Cerebellar cortex (tissue), 1 donor: ENCODE measurements at places on chromosomes 6 and 20.
A peak's percentile ranks its signal among the peaks of the same experiment; 100 is the strongest.

DNA sequence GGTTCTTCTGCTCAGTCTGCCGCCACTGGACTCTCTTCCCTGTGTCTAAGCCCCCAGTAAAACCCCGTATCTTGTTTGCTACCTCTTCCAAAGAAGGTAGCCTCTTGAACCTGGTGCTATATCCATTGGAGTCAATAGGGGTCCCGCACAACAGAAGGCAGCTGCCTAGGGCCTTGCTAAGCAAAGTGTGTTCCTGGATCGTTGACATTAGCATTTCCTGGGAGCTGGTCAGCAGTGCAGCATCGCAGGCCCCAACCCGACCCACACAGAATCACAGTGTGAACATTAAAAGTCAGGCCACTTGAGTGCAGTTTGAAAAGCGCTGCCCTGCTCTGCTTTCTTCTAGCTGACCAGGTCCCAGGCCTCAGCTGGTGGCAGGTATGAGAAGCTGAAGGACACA lies 2.9 kb downstream of the ADA start:
- DNase-seq, result no peak

- DNase-seq, result no peak
Measured at GRCh38 chr20:23744817-23745216, 5.9 kb downstream of the CST1 start.

GRCh38 chr6:89007209-89008000 lies 44.0 kb upstream of the RNGTT start:
- no peak for DNase-seq

- no peak for DNase-seq
Measured at GRCh38 chr20:37992802-37993409, 40.4 kb downstream of the TTI1 start.

GRCh38 chr20:36462440-36463211 lies 78.7 kb upstream of the MYL9 start:
- DNase-seq, result peak; percentile 41

DNA sequence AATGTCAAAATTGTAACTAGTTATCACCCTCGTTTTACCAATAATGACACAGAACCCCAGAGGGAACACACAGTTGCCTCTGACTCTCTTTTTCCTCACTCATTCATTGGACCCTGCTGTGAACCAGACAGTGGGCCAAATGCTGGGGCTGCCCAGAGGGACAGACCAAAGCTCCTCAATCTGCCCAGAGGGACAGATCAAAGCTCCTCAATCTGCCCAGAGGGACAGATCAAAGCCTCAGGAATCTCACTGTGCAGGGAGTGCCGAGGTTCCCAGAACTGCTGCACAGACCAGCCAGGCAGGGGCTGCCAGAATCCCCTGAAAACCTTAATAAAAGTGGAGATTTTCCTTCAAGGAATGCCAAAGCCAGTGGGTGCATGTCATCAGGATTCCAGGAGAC lies 179.1 kb downstream of the SOD2 start:
- DNase-seq, result no peak

GRCh38 chr6:38871741-38872568 lies 156.8 kb downstream of the DNAH8 start:
- DNase-seq, result peak; percentile 42

DNA sequence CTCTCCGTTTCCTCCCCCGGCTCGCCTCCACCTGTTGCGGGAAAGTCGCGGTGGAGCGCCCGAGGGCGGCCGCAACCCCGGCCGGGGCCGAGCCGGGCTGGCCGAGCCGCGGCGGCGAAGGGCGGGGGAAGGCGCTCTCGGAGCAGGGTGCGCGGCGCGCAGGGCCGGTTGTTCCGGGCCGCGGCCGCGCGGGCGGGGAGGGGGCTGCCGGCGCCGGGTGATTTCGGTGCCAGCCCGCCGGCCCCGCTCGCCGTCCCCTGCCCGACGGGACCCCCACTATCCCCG lies 235 bp downstream of the MAP7 start:
- no peak for DNase-seq

DNA sequence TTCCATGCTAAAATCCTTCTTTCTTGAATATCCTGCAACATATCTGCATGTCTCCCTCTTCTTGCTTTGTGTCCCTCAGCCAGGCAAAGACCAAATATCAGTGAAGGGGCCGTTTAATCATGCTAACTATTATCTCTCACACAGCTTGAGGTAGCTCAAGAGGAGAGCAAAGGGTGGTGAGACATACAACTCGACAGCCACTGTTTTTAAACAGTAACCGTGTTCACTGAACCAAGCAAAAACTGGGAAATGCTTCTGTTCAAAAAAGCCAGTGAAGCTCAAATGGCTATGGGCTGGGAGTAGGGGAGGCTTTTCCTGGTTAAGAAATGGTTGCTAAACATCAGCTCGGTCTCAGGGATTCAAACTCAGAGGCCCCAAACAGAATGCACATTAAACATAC lies 83.4 kb downstream of the MAP7 start:
- DNase-seq, result no peak

DNA sequence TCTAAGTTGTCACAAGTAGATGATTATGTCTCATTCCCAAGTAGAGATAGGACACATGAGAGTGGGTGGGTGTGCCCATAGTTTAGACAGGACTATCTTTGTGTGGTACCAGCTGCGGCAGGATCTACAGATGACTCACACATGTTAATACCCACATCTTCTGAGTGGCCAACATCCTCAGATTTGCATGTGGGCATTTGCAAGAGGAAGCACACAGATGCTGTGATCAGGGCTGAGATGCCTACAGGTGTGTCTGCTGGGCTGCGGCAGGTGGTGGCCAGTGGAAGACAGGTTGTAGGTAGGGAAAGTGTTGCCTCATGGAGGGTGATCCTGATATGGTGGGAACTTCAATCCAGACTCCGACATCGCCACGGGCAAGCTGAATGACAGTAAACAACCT lies 50.8 kb downstream of the UTRN start:
- no peak for DNase-seq

- peak; percentile 71 for DNase-seq
Measured at GRCh38 chr6:25889877-25890853, 16.1 kb upstream of the SLC17A3 start.

GRCh38 chr20:35831029-35831428 lies 59.2 kb downstream of the PHF20 start:
- DNase-seq, result no peak

DNA sequence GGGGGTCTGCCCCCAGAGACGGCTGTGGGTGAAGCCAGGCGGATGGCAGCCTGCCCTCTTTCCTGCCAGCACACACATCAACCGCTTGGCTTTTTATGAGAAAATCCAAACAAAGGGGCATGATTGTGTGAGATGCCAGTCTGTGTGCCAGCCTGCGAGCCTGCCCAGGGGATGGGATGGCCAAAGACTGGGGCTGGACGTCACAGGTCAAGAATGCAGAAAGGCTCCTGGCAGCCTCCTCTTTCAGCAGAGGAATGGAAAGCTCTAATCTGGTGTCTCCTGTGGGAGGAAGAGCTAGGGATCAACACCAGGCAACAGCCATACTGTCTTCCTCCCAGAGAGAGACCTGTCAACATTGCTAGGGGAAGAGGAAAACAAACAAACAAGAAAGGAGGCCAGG lies 15.8 kb downstream of the TUBB2B start:
- DNase-seq, result no peak

- no peak for DNase-seq
Measured at GRCh38 chr20:47875297-47876025, 90.2 kb upstream of the SULF2 start.

DNA sequence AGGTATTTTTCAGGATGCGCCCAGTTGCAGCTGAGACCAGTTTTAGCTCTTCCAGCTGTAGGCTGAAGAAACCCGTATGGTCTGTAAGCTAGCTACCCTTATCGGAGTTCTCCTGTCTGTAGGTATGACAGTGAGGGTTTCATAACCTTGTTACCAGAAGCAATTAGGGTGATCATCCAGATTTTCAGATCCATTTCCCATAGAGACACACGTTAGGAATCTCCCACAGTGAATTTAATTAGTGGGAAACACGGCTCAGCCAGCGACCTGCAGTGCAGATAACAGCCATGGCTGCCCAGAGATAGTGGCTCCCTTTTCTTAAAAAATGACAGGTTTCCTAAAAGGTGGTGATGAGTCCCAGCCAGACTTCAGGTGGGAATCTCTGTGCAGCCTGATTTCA lies 111.1 kb downstream of the BTBD3 start:
- peak; percentile 46 for DNase-seq

- no peak for DNase-seq
Measured at GRCh38 chr20:7798176-7798575, 142.1 kb downstream of the HAO1 start.

- no peak for DNase-seq
Measured at GRCh38 chr6:137894779-137895385, 27.8 kb downstream of the TNFAIP3 start.

DNA sequence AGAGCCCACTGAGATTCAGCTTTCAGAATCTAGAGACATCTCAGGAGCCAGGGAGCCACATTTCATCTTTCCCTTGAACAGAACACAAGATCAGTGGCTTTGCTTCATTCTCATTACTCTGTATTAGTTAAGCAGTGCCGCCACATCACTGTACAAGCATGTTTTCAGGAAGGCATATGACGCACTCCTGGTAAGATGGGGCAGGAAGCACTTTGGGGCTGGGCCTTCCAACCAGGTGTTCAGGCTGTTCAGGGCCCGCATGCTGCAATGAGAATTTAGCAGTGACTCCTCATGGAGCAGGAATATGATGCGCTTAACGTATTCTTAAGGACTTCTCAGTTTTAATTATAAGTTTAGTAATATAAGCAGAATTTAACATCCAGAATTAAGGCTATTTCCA lies 29.7 kb upstream of the GNRH2 start:
- no peak for DNase-seq

GRCh38 chr6:86477500-86478148 lies 459.7 kb upstream of the HTR1E start:
- no peak for DNase-seq

GRCh38 chr6:81216668-81217067 lies 535.8 kb downstream of the TENT5A start:
- DNase-seq, result no peak

GRCh38 chr6:163318071-163318786 lies 96.3 kb upstream of the QKI start:
- DNase-seq, result no peak

GRCh38 chr6:1091900-1092299 lies 220.0 kb upstream of the FOXQ1 start:
- no peak for DNase-seq

DNA sequence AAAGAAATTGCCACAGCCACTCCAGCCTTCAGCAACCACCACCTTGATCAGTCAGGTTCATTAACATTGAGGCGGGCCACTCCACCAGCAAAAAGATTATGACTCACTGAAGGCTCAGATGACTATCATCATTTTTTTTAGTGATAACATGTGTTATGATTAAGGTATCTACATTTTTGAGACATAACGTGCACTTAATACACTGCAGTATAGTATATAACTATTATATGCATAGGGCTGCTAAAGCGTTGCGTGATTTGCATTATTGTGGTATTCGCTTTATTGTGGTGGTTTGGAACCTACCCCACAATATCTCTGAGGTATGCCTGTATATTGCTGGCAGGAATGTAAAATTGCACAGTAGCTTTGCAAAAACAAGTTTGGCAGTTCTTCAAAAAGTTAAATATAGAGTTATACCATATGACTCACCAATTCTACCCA lies 6.8 kb upstream of the RIPK1 start:
- no peak for DNase-seq

DNA sequence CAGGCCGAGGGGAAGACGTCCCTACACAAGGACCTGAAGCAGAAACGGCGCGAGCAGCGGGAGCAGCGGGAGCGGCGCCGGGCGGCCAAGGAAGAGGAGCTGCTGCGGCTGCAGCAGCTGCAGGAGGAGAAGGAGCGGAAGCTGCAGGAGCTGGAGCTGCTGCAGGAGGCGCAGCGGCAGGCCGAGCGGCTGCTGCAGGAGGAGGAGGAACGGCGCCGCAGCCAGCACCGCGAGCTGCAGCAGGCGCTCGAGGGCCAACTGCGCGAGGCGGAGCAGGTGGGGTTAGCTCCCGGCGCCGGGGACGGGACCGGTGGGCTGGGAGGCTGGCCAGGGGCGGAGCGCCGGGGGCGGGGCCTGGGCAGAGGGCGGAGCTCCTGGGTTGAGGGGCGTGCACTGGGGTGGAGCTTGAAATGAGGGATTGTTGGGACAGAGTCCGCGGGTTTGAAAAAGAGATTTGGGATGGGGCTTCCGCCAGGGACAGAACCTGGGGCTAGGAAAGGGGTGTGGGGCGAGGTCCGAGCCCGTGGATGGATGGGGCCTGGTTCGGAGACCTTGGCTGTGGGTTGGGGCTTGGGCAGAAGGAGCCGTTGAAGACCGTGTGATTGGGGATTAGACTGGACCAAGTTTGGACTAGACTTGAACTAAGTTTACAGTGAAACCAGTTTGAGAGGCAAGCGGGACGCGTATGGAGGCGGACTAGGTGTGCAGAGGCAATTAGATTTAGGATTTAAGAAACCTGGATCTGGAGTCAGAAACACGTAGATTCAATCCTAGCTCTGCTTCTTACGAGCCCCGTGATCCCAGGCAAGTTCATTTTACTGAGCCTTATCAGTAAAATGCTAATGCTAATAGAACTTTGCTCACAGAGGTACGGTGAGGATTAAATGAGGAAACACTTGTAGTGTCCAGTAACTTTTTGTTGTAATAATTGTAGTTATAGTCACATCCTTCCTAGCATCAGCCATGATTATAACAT lies 20.9 kb downstream of the DEF6 start:
- peak; percentile 78 for DNase-seq

DNA sequence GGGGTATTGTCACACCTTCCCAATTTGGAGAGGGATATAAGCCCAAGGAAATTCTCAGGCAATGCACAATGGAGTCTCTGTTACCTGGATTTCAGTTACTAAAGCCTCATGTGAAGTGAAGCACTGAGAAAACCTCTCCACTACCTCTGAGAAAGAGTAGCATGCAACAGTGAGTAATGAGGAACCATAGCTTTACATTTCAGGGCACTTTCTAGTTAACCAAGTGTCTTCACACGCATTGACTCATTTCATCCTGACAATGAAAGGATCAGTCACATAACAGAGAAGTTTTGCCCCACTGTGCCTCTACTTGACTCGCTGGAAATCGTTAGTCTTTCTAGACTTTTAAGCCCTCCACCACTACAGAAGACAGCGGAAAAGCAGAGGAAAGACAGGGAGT lies 86.2 kb upstream of the ARID1B start:
- no peak for DNase-seq

DNA sequence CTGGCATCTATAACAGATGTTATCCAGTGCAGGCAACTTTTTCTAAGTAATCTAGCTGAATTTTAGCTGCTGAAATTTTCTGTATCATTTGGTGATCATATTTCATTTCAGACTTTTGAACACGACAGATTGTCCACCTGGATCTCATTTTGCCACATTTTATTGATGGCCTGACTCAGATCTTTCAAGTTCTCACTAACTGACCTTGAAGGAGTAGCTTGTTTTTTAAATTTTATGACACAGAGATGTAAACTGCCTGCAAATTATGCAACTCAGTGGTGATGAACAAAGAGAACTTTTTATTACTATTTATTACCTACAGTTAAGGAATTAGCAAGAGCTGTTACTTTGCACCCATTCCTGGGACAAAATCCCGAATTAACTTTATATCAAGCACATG lies 366.4 kb downstream of the PAX1 start:
- DNase-seq, result no peak

- peak; percentile 39 for DNase-seq
Measured at GRCh38 chr6:109300874-109301273, 81.4 kb downstream of the CD164 start.

- peak; percentile 8 for DNase-seq
Measured at GRCh38 chr6:70700922-70701876, 33.5 kb downstream of the SMAP1 start.
